Upper lobe of left lung (tissue), 6 donors: ENCODE measurements at places on chromosomes 16 and 17. TPM values are rescaled to one million over a fixed set of nuclear protein-coding genes. Genes with fewer than 3 reads are reported as not detected.

DNA sequence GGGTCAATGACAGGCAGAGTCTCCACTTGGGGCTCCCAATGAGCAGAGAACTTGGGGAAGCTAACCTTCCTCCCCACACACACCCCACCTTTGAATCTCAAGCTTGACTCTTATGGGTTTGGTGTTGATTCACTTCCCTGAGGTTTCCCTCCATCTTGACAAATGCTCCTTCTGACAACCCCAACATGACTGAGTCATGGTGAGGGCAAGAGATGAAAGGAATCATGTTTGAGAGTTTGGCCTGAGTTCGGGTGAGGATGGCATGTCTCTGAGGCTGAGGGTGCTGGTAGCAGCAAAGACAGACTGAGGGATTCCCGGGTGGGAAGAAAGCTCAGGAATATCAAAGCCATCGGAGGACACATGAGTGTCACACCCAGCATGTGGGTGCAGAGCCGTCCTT, 18.7 kb downstream of the KRT9 start:
- DNase-seq: no peak

UTS2R gene
- not detected for total RNA-seq

SCIMP gene
- total RNA-seq: 6.3 TPM

C1QTNF8 gene
- not detected for total RNA-seq
